ENCODE measurements at places on chromosomes 2 and 18.

- DNase-seq: no peak
Observed at GRCh38 chr18:13076886-13077285, 85.7 kb downstream of the CEP192 start.

- no peak for DNase-seq
Observed at GRCh38 chr2:152483276-152484063, 148.5 kb downstream of the FMNL2 start.

DNA sequence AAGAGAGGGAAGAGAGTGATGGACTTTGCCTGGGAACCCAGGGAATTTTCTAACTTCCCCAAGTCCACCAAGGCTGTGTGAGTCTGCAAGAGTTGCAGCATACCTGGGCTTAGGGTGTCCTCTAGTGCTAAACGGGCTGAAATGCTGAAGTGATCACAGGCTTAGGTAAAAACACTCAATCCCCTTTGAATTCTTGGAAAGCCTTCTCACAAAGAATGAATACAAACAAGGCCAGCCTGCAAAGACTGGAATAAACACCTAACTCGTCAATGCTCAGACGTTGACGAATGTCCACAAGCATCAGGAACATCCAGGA, 30.0 kb upstream of the BMP10 start:
- DNase-seq: no peak

DNA sequence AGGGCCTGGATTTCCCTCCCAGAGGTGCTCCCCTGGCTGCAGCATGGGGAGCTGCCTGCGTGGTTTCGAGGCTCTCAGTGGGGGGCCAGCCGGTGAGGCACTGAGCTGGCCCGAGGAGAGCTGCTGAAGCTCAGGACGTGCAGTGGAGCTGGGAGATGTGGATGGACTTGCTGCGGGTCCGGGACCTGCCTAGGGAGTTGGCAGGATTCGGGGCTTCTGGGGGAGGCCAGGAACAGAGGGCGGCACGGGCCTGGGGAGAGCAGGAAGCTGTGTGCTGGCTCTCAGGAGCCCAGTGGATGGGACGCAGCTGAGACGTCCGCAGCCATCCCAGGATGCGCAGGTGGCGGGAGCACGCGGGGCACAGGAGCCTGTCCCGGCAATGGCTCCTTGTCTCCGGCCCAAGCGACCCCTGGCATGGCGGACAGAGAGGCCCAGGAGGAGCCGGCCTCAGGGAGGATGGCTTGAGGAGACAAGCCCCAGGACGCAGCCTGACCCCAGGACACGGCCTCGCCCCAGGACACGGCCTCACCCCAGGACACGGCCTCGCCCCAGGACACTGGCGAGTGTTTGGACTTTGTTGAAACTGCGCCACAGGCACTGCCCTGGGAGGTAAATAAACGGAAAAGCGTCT, 116.1 kb downstream of the NFATC1 start:
- no peak for DNase-seq

- DNase-seq: no peak
Observed at GRCh38 chr18:4658804-4659203, 203.7 kb upstream of the DLGAP1 start.

- no peak for DNase-seq
Observed at GRCh38 chr2:120444691-120445240, 98.8 kb downstream of the INHBB start.

- peak; percentile 61 for DNase-seq
Observed at GRCh38 chr2:134411279-134411827, 157.5 kb downstream of the MGAT5 start.

DNA sequence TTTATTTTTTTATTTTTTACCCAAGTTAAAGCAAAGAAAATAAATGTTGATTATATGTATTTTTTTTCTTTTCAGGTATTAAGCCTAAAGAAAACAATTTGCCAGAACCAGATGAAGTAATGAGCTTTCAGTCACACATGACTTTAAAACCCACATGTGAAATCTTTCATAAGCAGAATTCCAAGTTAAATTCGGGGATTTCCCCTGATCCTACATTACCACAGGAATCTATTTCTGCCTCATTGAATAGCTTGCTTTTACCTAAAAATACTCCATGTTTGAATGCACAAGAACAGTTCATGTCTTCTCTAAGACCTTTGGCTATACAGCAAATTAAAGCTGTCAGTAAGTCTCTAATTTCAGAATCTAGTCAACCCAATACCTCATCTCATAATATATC, 26.6 kb downstream of the GEN1 start:
- no peak for DNase-seq

DNA sequence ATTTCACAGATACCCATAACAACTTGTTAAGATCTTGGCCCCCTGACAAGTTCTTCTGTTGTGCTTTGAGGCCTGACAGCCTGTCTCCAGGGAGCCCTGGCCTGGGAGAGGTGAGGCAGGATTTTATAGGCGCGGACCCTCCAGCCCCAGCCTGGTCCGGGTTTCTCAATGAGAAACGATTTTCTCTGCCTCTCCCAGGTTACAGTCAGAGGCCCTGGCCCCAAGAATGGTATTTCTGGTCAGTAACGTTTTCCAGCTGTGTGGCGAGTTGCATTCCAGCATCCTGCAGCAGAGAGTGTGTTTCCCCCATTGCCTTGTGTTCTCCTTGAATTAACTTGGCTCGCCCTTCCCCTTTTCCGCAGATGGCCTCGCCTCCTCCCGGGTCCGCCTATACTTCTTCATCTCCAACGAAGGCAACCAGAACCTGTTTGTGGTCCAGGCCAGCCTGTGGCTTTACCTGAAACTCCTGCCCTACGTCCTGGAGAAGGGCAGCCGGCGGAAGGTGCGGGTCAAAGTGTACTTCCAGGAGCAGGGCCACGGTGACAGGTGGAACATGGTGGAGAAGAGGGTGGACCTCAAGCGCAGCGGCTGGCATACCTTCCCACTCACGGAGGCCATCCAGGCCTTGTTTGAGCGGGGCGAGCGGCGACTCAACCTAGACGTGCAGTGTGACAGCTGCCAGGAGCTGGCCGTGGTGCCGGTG, 3.0 kb downstream of the INHBB start:
- DNase-seq: no peak

GRCh38 chr18:69916412-69916811, 31.3 kb downstream of the CD226 start:
- no peak for DNase-seq

- no peak for DNase-seq
Observed at GRCh38 chr18:45920367-45920766, 46.8 kb downstream of the EPG5 start.

DNA sequence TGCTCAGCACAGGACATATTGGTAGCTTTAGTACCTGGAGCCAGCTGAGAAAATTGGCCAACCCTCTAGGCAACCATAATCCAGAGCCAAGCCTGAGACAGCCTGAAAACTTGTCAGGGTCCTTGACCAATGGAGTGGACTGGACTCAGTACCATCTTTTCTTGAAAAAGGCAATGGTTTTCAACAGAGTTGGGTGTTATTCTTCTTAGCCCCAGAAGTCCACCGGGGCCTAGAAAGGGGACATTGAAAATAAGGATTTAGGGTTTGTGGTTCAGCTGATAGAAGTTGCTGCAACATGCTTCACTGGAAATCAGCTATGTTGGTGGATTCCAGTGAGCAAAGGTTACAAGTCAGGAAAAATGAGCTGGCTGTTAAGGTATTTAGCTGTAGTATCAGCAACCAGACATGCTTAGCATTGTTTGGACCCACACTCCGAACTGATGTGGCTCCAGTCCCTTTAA, 22.1 kb upstream of the CNOT11 start:
- DNase-seq: no peak

DNA sequence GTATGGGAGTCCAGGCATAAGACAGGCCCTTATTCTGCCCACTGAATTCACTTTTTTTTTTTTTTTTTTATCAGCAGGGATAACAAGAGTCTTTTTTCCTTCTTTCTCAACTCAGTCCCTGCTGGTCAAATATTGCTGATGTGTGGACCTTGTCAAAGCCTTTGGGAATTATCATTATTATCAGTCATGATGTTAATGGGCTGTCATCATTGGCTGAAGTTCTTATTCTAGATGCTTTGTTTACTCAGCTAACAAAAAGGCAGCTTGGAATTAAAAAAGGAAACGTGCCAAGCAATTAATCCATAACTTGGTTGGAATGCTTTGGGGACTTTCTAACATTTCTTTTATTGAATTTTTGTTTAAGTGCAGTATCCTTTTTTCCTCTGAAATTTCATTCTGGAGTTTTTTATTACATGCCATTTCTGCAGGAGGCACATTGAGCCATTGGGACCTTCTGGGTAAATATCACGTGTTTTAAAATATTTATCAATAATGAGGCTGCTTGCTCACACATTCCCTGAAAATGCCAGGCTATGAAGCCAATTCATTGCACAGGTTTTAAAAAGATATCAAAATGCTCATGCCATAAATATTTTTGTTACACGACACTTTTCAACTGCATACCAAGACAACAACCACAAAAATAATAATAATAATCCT, 246.3 kb downstream of the TXNL1 start:
- no peak for DNase-seq

All from midbrain (tissue), 1 donor.